ENCODE measurements at places on chromosomes 2 and 18.

DNA sequence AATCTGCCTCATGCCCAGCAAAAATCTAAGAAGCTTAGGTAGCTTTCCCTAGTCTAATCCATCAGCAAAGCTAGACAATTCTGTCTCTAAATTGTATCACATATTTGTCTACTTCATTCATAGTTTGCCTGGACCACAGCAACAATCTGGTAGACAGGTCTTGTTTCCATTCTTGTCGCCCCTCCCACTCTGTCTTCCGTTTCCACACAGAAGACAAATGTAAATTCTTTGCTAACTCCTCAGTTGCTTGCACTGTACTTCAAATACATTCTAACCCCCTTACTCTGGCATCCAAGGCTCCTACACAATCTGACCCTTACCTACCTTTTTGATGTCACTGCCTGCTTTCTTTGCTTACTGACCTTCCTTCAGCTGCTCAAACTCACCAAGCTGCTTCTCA is 40.1 kb downstream of the THUMPD2 start:
- no peak for DNase-seq

- no peak for DNase-seq
These were observed 384.6 kb downstream of the STK39 start for GRCh38 chr2:167862782-167863181.

DNA sequence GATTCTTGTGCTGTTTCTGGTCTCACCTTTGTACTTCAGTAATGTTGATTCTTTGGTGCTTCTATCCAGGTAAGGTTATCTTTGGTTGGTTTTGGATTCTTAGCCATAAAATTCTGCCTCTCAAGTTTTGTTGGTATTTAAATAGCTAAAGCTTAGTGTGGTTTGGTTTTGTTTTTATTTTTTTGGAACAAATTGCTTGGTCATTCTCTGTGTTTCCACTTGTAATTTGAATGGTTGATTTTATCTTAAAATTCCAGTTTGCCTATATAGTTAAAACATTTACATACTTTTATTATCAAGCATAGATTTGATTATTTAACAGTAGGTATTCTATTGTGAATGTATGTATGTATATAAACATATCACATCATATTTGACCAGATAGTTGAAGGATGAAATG is 6.6 kb downstream of the NCOA1 start:
- DNase-seq = no peak

- DNase-seq = peak; percentile 25
These were observed 874 bp downstream of the NDUFAF7 start for GRCh38 chr2:37232131-37232933.

GRCh38 chr2:4965556-4966320 is 726.4 kb upstream of the SOX11 start:
- DNase-seq = no peak

- DNase-seq = no peak
These were observed 246.9 kb downstream of the ACKR3 start for GRCh38 chr2:236816197-236817170.

DNA sequence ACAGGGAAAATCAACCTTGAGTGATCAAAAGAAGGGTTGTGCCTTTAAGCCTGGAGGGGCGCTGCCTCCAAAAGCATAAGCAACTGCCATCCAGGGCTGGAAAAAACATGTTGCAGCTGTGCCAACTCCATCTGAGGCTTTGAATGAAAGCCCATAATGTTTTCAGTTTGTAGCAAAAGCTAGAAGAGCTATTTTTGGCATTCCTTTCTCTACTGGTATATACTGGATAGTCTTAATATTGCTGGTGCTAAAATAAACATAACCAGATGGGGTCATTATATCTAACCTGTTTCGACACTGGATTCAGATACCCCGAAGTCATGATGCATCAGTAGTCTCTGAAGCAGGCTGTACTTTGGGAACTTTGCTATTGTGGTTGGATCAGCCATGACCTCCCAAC is 25.1 kb downstream of the ANXA4 start:
- DNase-seq = no peak

GRCh38 chr2:42881732-42882131 is 89.3 kb upstream of the HAAO start:
- no peak for DNase-seq

DNA sequence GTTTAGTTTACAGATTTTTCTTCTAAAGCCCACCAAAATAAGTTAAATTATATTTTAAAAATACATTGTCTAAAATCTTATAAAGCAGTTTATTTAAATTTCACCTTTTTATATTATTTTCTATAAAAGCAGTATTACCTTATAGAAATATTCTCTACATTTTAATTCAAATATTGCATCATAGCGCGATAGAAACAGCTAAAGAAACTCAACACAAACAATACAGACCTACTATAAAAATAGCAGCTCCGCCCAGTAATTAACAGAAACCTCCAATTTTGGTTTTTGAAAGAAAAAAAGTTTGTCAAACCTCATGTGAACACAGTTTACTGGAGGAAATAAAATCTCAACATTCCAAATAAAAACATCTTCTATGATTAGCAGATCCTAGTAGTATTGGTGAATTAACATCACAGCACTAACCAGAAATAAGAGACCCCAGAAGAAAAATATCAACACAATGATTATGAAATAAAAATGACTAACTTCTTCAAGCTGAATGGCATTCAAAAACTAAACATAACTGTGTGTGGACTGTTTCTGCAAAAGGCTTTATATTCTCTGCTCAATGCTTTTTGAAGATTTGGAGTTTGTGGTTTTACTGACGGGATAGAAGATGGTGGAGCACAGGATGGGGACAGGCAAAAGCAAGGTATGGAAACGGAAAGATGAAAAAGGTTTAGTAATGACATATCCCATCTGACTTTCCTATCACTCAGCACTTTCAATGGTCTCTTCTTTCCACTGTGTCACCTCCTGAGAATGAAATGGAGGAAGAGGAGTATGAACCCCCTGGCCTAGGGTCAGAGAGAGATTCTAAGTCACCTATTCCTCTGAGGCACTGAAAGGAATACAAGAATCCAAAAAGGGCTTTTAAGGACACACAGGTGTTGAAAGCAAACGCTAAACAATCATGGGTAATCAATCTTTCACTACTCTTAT is 17.5 kb downstream of the MAP4K3 start:
- DNase-seq = no peak

DNA sequence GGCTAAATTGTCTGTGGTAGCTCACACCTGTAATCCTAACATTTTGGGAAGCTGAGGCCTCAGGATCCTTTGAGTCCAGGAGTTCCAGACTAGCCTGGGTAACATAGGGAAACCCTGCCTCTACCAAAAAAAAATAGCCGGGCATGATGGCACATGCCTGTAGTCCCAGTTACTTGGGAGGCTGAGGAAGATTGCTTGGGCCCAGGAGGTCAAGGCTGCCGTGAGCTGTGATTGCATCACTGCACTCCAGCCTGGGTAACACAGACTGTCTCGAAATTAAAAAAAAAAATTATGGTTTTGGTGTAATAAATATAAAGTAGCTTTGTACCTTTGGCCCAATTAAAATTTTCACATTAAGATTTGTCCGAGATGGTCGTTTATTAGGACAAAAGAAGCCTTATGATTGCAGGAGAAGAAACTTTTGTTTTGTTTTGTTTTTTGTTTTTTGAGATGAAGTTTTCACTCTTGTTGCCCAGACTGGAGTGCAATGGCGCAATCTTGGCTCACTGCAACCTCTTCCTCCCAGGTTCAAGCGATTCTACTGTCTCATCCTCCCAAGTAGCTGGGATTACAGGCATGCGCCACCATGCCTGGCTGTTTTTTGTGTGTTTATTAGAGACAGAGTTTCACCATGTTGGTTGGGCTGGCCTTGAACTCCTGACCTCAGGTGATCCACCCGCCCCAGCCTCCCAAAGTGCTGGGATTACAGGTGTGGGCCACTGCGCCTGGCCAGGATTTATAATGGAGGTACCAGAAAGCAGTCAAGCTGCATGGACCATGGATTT is 4.1 kb downstream of the MTA3 start:
- no peak for DNase-seq

DNA sequence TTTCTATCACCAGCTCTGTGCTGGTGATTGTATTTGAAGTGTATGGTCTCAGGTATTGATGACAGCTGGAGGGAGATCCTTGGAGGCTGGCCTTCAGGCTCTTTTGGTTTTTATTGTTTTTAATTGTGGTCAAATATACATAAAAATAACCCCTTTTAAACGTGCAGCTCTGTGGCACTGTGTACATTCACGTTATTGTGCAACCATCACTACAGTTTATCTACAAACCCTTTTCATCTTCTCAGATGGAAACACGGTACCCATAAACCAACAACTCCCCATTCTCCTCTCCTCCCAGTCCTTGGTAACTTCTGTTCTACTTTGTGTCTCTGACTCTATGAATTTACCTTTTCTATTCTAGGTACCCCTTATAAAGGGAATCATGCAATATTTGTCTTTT is 79.3 kb upstream of the ATP8B1 start:
- no peak for DNase-seq

DNA sequence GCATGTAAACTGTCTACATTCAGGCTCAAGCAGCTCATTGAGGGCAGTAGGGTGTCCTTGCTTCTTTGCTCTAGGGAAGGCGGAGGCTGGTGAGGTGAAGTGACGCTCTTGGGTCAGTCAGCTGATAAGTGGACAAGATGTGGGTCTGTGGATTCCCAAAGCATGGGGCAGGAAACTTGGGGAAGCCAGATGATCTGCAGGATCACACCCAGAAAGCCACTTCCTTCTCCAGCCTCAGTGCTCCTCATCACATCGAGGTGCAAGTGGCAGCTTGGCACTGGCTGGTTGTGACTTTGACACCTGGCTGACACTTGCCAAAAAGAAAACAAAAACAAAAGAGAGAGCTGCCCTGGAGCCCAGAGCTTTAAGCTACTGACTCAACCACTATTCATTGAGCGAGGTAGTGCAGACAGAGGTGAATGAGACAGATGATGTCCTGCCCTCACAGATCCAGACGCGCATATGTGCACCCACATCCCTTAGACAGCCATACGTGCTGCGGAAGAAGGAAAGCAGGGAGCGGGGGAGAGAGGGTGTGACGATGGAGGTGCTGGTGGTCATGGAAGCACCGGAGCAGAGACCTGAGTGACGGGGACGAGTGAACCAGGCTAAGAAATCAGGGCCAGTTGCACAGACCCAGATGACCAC is 3.1 kb upstream of the CIB4 start:
- DNase-seq = no peak

GRCh38 chr2:12770300-12770968 is 53.7 kb downstream of the TRIB2 start:
- no peak for DNase-seq

DNA sequence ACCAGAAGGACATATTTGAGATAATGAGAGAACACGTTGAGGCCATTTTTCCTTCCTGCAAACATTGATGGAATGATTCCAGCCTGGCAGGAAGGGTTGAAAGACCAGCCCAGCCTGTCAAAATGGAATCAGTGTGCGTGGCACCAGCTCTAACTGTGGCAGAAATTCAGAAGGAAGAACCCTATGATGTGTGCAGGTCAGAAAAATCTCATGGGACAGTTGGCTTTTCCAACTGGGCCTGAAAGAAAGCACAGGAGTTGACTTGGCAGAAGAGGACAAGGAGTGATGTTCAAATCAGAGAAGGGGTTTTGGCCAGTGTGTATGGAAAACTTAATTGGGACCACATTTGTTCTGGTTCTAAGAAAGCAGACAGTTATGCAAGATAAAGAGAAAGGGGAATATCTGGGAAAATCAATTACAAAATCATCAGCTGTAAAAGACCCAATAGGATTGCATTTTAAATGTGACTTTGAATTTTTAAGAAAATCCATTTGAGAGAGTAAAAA is 192.8 kb upstream of the PID1 start:
- DNase-seq = no peak

DNA sequence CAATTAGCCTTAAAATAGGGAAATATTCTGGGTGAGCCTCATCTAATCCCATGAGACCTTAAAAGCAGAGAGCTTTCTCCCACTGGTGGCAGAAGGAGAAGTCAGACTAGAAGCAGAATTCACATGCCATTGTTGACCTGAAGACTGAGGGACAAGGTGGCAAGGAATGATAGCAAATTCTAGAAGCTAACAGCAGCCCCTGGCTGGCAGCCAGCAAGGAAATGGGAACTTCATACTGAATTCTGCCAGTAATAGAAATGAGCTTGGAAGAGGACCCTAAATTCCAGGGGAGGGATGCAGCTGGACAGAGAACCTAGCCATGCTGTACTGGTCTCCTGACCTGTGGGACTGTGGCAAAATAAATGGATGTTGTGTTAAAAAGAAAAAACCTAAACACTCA is 19.5 kb downstream of the B3GNT7 start:
- DNase-seq = no peak

DNA sequence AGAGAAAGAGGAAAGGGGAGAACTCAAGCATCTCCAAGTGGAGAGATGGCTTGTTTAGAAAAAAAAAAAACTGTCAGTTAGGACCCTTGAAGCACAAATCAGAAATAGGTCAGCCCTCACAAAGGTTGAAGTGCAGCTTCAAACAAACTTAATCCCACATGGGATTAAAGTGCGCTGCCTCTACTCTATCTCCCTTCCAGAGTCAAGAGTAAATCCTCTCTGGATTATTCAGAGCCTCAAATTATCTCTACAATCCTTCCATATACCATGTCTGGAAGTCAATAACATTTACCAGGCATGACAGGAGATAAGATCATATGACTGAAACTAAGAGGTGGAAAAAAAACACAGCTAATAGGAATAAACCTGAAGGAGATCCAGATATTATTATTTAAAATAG is 69.8 kb downstream of the SMAD7 start:
- no peak for DNase-seq

- DNase-seq = peak; percentile 63
These were observed 9.5 kb downstream of the COPS7B start for GRCh38 chr2:231795525-231796327.

DNA sequence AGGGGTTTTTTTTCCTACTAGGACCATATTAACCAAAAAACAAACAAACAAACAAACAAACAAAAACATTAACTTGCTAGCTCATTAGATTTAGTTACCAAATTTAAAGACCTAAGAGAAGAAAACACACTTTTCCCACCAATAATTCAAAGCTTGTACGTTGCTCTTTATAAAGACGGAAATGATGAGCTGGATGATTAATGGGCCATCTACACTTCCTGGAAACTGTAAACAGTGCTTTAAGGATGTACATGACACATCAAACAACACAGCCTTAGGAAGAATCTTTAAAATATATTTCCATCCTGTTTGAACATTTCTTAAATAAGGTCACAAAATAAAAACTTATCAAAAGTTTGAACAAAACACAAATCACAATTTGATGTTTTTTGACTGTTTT is 982 bp downstream of the BMP10 start:
- DNase-seq = no peak

- no peak for DNase-seq
These were observed 19.5 kb downstream of the MRPL44 start for GRCh38 chr2:223976635-223977226.

GRCh38 chr18:59837586-59837985 is 62.2 kb upstream of the PMAIP1 start:
- DNase-seq = peak; percentile 78

- DNase-seq = no peak
These were observed 94.0 kb downstream of the CELF4 start for GRCh38 chr18:37471637-37472036.

Measured in hematopoietic multipotent progenitor cell treated with erythropoietin and hydrocortisone succinate and interleukin-3 and kit ligand, for 17 days (in vitro differentiated cells).